Right atrium auricular region (tissue), 2 donors: ENCODE measurements at places on chromosomes 11 and 22. TPM values are rescaled to one million over a fixed set of nuclear protein-coding genes. Genes with fewer than 3 reads are reported as not detected.

GRCh38 chr11:125193416-125193726, 28.8 kb downstream of the PKNOX2 start:
- H3K27me3 ChIP-seq, result no peaks in the 10 kb centered on the region
- H3K27ac ChIP-seq, result no peak overlapping the region
- no peak overlapping the region for H3K4me3 ChIP-seq
- no peaks in the 10 kb centered on the region for H3K4me1 ChIP-seq

- H3K4me1 ChIP-seq, result peaks cover 48% of the 10 kb centered on the region
- no peak for DNase-seq
- no peaks in the 10 kb centered on the region for H3K27me3 ChIP-seq
- no peak overlapping the region for H3K4me3 ChIP-seq
- H3K27ac ChIP-seq, result no peak overlapping the region
- no peaks in the 10 kb centered on the region for H3K36me3 ChIP-seq
Observed at GRCh38 chr11:62402960-62403730, 15.7 kb upstream of the SCGB1A1 start.

DNA sequence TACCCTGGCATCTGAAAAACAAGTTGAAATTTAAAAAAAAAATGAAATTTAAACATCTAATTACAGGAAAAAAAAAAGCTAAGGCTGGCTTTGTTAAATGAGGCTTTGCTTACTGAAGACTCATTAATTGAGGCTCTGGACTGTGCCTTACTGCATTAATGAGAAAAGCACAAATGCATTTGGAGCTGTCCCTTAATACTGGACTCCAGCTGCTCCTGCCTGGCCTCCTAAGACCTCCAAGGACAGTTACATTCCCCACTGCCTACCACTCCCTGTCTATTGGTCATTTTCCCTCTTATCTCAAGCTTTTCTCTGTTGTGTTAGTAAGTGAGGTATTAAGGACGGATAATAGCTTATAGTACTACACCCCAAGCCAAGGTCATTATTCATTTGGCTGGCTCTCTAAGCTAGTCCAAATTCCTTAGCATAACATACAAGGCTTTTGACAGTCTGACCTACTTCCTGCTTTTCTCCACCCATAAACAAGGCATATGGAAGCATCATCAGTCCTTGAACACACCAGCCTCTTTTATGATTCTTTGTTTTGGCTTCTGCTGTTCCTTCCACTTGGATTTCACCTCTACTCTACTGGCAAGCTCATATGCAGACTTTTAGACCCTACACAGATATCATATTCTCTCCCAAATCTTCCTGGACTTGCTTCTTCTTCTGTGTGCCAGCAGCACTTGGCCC, 62.5 kb downstream of the USP35 start:
- peaks cover 25% of the 10 kb centered on the region for H3K4me1 ChIP-seq
- no peak overlapping the region for H3K4me3 ChIP-seq

- H3K4me3 ChIP-seq, result no peak overlapping the region
- H3K4me1 ChIP-seq, result no peaks in the 10 kb centered on the region
- H3K27me3 ChIP-seq, result peaks cover 23% of the 10 kb centered on the region
- H3K36me3 ChIP-seq, result no peaks in the 10 kb centered on the region
Observed at GRCh38 chr22:29718949-29719898, 579 bp upstream of the CABP7 start.

The BAIAP2L2 gene
- not detected for total RNA-seq

The OSBP2 gene
- total RNA-seq, result 4.0 TPM

The YWHAH gene
- total RNA-seq, result 92.0 TPM
